SK-N-SH (cell line): ENCODE measurements at places on chromosomes 7 and 10. TPM values are rescaled to one million over a fixed set of nuclear protein-coding genes. Genes with fewer than 3 reads are reported as not detected.

GRCh38 chr10:75239096-75239790, 3.5 kb upstream of the COMTD1 start:
- DNase-seq = no peak

Gene CXCL12
- polyA plus RNA-seq = 4.1 and 4.7 TPM in 2 replicates

Gene GALNT17
- polyA plus RNA-seq = not detected in 2 replicates

- DNase-seq = no peak
Measured at GRCh38 chr7:20133803-20134202, 83.4 kb downstream of the MACC1 start.

- peak; percentile 78 for DNase-seq
Measured at GRCh38 chr7:121329191-121330052, 622 bp downstream of the WNT16 start.
